SK-N-SH (cell line): ENCODE measurements at places on chromosomes 7 and 10. TPM values are rescaled to one million over a fixed set of nuclear protein-coding genes. Genes with fewer than 3 reads are reported as not detected.

DNA sequence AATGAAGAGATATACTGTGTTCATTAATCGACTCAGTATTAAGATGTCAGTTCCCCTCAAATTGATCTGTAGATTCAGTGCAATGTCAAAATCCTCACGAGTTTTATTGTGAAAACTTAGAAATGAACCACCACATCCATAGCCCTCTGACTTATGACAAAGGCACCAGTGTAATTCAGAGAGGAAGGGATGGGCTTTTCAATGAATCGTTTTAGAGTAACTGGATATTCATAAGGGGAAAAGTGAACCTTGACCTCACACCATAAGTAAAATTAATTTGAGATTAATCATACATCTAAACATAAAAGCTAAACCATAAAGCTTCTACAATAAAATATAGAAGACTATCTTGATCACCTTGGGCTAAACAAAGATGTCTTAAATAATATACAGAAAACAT, 128.1 kb downstream of the ELFN1 start:
- no peak overlapping the region for H3K27ac ChIP-seq
- H3K4me1 ChIP-seq: no peaks in the 10 kb centered on the region
- no peak for DNase-seq
- no peaks in the 10 kb centered on the region for H3K36me3 ChIP-seq

The IL2RA gene
- not detected in 2 replicates for polyA plus RNA-seq

GRCh38 chr7:85750454-85750949, 563.6 kb upstream of the SEMA3D start:
- no peaks in the 10 kb centered on the region for H3K27me3 ChIP-seq
- H3K4me1 ChIP-seq: no peaks in the 10 kb centered on the region
- H3K36me3 ChIP-seq: no peaks in the 10 kb centered on the region

- no peaks in the 10 kb centered on the region; the same call in 1 of the 2 replicates for H3K4me1 ChIP-seq
- no peak overlapping the region for H3K27ac ChIP-seq
- no peak for DNase-seq
- no peaks in the 10 kb centered on the region for H3K27me3 ChIP-seq
- no peaks in the 10 kb centered on the region for H3K36me3 ChIP-seq
These were observed 123.9 kb upstream of the BET1 start for GRCh38 chr7:94128072-94128471.

- DNase-seq: no peak
- no peaks in the 10 kb centered on the region for H3K4me1 ChIP-seq
- H3K27me3 ChIP-seq: peaks cover 4% of the 10 kb centered on the region; the same call in 1 of the 2 replicates
- H3K36me3 ChIP-seq: no peaks in the 10 kb centered on the region
- H3K27ac ChIP-seq: no peak overlapping the region
These were observed 30.7 kb downstream of the ACSL5 start for GRCh38 chr10:112404617-112405016.

DNA sequence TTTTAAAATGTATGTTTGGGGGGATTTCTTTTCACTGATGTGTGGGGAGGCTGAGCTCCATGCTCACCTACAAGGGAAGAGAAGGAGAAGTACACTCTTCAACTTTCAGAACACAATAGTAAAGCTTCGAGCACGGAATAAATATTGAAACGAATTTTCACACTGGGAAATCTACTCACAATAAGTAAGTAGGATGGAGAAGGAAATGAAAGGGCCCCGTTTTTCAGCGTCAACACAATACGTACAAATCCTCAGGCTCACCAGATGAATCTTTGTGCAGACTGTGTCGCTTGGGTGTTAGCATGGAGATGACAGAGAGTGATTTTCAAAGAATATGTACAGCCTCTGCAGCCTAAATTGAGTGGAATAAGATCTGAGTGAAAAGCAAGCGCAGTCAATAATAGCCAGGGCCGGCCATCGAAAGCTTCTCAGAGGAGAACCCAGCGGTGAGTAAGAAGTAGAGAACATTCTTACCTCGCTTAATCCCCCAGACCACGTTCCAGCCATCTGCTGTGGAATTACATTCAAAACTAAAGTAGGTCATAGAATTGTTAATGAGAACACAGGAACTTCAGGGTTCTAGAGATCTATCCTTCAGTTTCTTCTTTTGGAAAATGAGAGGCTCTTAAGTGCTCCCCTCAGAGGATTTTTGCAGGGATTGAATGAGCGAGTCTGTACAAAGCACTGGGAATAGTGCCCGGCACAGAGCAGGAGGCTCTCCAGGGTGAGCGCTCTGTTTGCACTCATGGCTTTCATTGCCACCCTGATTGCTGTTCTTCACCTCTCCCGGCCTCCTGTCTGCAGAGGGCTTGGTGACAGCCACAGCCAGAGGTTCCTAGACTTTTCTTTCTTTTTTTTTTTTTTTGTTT, 292.8 kb downstream of the SFMBT2 start:
- H3K27me3 ChIP-seq: no peaks in the 10 kb centered on the region
- no peaks in the 10 kb centered on the region for H3K4me1 ChIP-seq
- H3K36me3 ChIP-seq: no peaks in the 10 kb centered on the region
- no peak for DNase-seq
- H3K4me3 ChIP-seq: no peak overlapping the region
- no peak overlapping the region for H3K27ac ChIP-seq

The PNLIPRP2 gene
- polyA plus RNA-seq: not detected in 2 replicates

DNA sequence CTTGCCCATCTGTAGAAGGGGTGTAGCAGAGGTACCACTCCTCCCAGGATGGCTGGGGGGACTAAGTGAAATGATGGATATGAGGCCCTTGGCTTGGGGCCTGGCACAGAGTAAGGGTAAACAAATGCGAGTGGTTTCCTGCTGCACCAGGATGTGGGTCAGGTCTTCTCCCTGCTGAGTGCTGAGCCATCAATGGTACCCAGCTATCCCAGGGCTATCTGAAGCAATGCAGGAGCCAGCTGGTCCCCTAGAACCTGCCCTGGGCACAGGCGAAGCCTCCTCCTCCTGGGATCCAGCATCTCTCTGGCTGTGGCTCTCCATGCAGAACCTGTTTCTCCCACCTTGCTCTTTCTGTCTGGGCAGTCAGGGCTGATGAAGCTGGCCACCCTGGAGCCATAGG, 20.9 kb upstream of the GOLGA7B start:
- H3K27me3 ChIP-seq: peaks cover 7% of the 10 kb centered on the region; the same call in 1 of the 2 replicates
- no peak overlapping the region for H3K4me3 ChIP-seq
- H3K27ac ChIP-seq: no peak overlapping the region
- peaks cover 11% of the 10 kb centered on the region; the same call in 1 of the 2 replicates for H3K4me1 ChIP-seq

The ADCYAP1R1 gene
- polyA plus RNA-seq: 0.08 and 0.71 TPM in 2 replicates

The KCNH2 gene
- polyA plus RNA-seq: 2.2 and 6.4 TPM in 2 replicates

- no peak overlapping the region for H3K27ac ChIP-seq
- peaks cover 14% of the 10 kb centered on the region; the same call in 1 of the 2 replicates for H3K27me3 ChIP-seq
- DNase-seq: no peak
- no peaks in the 10 kb centered on the region for H3K36me3 ChIP-seq
- H3K4me3 ChIP-seq: no peak overlapping the region
- no peaks in the 10 kb centered on the region for H3K4me1 ChIP-seq
These were observed 352.2 kb downstream of the TFEC start for GRCh38 chr7:115678086-115678982.

- no peaks in the 10 kb centered on the region; the same call in 1 of the 2 replicates for H3K4me1 ChIP-seq
- peak overlapping the region; percentile 38 for H3K4me3 ChIP-seq
- DNase-seq: no peak
- no peaks in the 10 kb centered on the region for H3K36me3 ChIP-seq
- peaks cover 27% of the 10 kb centered on the region for H3K27me3 ChIP-seq
These were observed 8.8 kb downstream of the DLX5 start for GRCh38 chr7:97015756-97016380.

DNA sequence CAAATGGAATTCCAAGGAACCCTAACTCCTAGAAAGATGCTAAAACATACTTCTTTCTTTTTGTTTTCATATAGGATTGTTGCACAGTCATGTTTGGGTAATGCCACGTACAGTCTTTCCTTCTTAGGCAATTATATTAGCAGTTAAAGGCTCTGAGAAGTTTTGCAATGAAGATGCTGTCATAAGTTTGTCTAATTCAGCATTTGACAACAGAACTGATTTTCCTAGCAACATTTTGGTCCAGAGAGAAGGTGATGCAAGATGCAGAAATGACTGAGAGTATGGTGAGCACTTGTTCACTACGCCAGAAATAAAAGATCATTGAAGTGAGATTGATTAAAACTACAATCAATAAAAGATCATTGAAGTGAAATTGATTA, 184.0 kb upstream of the PLXNA4 start:
- H3K27ac ChIP-seq: no peak overlapping the region
- DNase-seq: no peak
- H3K4me1 ChIP-seq: peaks cover 11% of the 10 kb centered on the region; the same call in 1 of the 2 replicates
- no peaks in the 10 kb centered on the region for H3K36me3 ChIP-seq
- no peak overlapping the region for H3K4me3 ChIP-seq

The FEZF1 gene
- polyA plus RNA-seq: not detected in 2 replicates

The CD36 gene
- polyA plus RNA-seq: 0.10 and 0.16 TPM in 2 replicates

DNA sequence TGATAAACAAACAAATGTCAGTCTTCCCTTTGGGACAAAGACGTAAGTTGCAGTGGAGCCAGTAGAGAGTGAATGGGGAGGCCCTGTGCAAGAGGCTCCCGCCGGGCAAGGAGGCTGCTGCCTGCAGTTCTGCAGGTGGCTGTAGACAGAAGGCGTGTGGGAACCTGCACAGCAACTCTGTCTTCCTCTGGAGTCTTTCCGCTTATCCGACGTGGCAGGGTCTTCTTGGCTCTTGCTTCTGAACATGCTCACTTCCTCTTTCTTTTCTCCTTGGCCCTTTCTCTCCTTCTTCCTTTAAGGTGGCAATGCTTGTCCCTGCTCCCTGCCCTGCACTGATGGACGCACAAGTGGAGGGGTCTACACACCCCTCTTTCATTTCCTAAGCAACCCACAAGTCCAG, 122.5 kb downstream of the HIPK2 start:
- no peaks in the 10 kb centered on the region for H3K27me3 ChIP-seq
- H3K4me3 ChIP-seq: no peak overlapping the region
- DNase-seq: no peak
- peaks cover 27% of the 10 kb centered on the region; the same call in 1 of the 2 replicates for H3K4me1 ChIP-seq
- H3K27ac ChIP-seq: no peak overlapping the region
- H3K36me3 ChIP-seq: peaks cover 7% of the 10 kb centered on the region

- H3K27me3 ChIP-seq: no peaks in the 10 kb centered on the region
- H3K4me1 ChIP-seq: 0 out of 2 replicates have a peak, but pooled peaks cover 4% of the 10 kb centered on the region
- no peaks in the 10 kb centered on the region for H3K36me3 ChIP-seq
These were observed 6.8 kb upstream of the MACC1 start for GRCh38 chr7:20224025-20224424.

The RELN gene
- 0.02 and 0.06 TPM in 2 replicates for polyA plus RNA-seq

GRCh38 chr7:139602143-139602722, 78.7 kb downstream of the CLEC2L start:
- peaks cover 69% of the 10 kb centered on the region for H3K36me3 ChIP-seq
- H3K4me3 ChIP-seq: no peak overlapping the region
- peak; percentile 65 for DNase-seq
- no peak overlapping the region for H3K27ac ChIP-seq
- H3K27me3 ChIP-seq: no peaks in the 10 kb centered on the region

The WASHC2C gene
- polyA plus RNA-seq: 17.9 and 24.0 TPM in 2 replicates

The HOXA4 gene
- not detected in 2 replicates for polyA plus RNA-seq

DNA sequence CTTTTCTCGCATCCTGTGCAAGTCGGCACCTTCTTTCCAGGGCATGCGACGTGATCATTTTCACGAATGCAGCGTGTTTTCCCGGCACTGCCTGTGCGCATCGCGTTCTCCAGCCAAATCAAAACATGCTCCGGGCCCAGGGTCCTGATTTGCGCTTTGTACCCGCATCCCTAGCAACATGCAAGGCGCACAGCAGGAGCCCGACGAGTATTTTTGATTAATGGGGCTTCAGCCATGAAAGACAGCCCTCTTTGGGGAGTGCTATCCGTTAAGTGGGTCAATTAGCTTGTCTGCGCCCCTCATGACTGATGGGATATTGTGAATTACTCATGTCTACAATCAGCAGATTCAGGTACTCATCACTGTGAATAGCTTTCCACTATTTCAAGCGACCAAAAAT, 243.3 kb upstream of the RNF32 start:
- H3K36me3 ChIP-seq: no peaks in the 10 kb centered on the region
- H3K27ac ChIP-seq: no peak overlapping the region
- no peak overlapping the region for H3K4me3 ChIP-seq

The LEP gene
- polyA plus RNA-seq: not detected in 2 replicates

DNA sequence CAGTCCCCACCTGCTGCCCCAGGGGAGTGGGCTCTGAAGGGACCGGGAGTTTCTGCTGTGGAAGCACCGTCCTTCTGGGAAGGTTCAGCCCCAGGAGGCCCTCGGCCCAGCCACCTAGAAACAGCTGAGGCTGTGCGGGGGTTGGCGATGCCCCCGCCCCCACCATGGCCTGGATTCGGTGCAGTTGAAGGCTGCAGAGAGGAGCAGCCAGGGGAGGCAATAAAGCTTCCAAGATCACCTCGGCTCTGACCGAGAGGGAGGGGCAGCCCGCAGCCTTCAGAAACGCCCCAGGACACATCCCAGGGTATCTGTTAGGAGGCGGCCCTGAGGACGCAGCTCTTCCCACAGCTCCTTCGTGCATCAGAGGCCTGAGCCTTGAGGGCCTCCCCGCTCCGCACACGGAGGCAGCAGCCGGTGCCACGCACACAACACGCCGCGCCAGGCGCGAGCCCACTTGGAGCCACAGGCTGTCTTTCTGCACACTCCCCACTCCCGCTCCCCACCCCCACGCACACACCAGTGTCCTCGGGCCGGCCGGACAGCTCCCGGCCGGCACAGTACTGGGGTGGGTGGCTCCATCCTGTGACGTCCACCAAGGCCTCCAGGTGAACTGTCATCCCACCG, 1.6 kb downstream of the KNDC1 start:
- H3K36me3 ChIP-seq: no peaks in the 10 kb centered on the region
- H3K4me1 ChIP-seq: peaks cover 22% of the 10 kb centered on the region; the same call in 1 of the 2 replicates
- DNase-seq: no peak
- H3K27me3 ChIP-seq: 0 out of 2 replicates have a peak, but pooled peaks cover 3% of the 10 kb centered on the region
- no peak overlapping the region for H3K27ac ChIP-seq
- H3K4me3 ChIP-seq: no peak overlapping the region

The AKR1C4 gene
- not detected in 2 replicates for polyA plus RNA-seq

GRCh38 chr10:72754275-72755032, 62.5 kb downstream of the MCU start:
- no peaks in the 10 kb centered on the region for H3K36me3 ChIP-seq
- no peak for DNase-seq
- H3K4me1 ChIP-seq: no peaks in the 10 kb centered on the region

- no peak overlapping the region for H3K27ac ChIP-seq
- H3K4me1 ChIP-seq: peaks cover 14% of the 10 kb centered on the region
- no peak for DNase-seq
- H3K36me3 ChIP-seq: peaks cover 13% of the 10 kb centered on the region
- H3K27me3 ChIP-seq: no peaks in the 10 kb centered on the region
These were observed 73.2 kb upstream of the DGKI start for GRCh38 chr7:137919987-137920386.

DNA sequence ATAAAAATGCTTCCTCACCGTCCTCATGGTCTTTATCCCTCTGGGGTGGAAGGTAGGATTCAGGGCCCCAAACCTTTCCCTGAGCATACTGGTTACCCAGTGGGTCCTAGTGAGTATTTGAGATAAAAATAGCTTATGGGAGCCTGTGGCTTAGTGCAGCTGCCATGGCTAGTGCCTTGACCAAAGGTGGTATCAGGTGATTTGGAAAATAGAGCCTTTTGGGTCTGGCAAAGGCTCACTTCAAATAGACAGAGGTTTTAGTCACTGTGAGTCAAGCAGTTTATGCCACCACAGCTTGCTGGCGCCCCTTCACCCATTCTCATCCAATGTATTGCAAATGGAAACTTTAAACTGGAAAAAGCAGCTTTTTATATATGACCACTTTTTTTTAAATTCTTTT, 30.4 kb downstream of the PLAU start:
- H3K27me3 ChIP-seq: no peaks in the 10 kb centered on the region
- no peak overlapping the region for H3K4me3 ChIP-seq
- DNase-seq: no peak
- peaks cover 10% of the 10 kb centered on the region; the same call in 1 of the 2 replicates for H3K4me1 ChIP-seq

The CYP3A7 gene
- polyA plus RNA-seq: not detected in 2 replicates

- DNase-seq: no peak
- no peak overlapping the region for H3K4me3 ChIP-seq
- H3K27me3 ChIP-seq: no peaks in the 10 kb centered on the region
- H3K36me3 ChIP-seq: no peaks in the 10 kb centered on the region
- H3K27ac ChIP-seq: no peak overlapping the region
- no peaks in the 10 kb centered on the region for H3K4me1 ChIP-seq
These were observed 18.3 kb upstream of the ST8SIA6 start for GRCh38 chr10:17472481-17473227.
